HepG2 (cell line): ENCODE measurements at places on chromosomes 6 and 20.
A peak's percentile ranks its signal among the peaks of the same experiment; 100 is the strongest.

GRCh38 chr6:100171533-100172321 is 177.7 kb upstream of the MCHR2 start:
- DNase-seq = no peak

DNA sequence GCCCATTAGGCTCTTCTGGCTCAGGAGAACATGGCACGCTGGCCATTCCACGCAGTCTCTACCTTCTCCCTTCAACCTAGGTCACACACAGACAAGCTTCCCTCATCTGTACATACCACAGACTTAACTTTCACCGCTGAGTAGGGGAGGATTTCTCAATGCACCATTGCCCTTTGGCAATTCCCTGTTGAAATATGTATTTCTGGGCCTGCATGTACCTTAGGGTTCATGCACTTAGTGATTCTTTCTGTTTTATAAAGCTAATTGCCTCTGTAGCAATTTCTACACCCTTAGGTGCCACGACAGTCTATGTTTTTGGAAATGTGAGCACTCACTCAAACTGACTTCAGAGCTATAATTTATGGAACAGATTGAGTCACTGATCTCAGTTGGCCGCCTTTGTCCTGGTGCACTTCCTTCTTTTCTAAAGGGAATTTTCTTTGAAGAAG is 253.8 kb upstream of the PRDM1 start:
- no peak for DNase-seq

DNA sequence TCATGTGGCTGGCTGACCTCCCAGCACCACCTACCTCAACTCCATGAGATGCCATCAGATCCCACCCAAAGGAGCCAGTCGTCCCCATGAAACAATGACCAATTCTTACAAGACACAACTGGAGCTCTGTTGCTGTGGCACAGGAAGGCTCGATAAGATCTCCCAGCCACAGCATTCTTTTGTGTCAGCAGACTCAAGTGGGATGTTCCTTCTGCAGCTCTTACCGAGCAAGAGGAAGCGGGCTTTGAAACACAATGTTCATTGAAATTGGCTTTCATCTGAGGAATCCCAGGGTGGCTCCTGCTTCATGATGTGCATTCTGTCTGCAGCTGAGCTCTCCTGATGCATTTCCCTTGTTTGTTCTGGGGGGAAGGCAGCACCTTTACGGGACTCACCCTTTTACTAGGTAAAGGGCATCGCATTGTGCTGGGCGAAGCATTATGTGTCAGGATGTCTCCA is 222.0 kb upstream of the SGK1 start:
- no peak for DNase-seq

GRCh38 chr6:47545223-47545622 is 67.6 kb downstream of the CD2AP start:
- DNase-seq = no peak

- DNase-seq = no peak
These were observed 119.3 kb downstream of the COL9A1 start for GRCh38 chr6:70183538-70183937.

- no peak for DNase-seq
These were observed 120.2 kb upstream of the AFDN start for GRCh38 chr6:167706313-167707109.

DNA sequence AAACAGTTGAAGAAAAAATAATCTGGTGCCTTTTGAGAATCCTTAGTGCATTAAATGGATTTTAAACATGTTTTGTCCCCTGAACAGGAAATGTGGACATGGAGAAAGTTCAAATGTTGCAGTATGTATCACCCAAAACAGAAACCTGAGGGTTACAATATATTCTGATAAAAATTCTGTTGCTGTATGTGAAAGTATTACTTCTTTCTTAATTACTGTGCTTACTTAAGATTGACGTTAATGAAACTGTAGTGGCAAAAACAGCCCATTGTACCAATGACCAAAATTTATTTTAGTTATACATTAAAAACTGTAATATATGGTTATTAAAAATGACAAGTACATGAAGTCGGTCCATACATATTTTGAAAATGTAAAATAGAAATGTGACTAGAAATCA is 100.6 kb downstream of the PRDM1 start:
- DNase-seq = no peak

- DNase-seq = no peak
These were observed 23.6 kb downstream of the THEMIS start for GRCh38 chr6:127877231-127877630.

GRCh38 chr20:8670893-8671215 is 398.0 kb upstream of the PLCB4 start:
- DNase-seq = no peak

- peak; percentile 55 for DNase-seq
These were observed 695.2 kb downstream of the PHF3 start for GRCh38 chr6:64330694-64331307.

DNA sequence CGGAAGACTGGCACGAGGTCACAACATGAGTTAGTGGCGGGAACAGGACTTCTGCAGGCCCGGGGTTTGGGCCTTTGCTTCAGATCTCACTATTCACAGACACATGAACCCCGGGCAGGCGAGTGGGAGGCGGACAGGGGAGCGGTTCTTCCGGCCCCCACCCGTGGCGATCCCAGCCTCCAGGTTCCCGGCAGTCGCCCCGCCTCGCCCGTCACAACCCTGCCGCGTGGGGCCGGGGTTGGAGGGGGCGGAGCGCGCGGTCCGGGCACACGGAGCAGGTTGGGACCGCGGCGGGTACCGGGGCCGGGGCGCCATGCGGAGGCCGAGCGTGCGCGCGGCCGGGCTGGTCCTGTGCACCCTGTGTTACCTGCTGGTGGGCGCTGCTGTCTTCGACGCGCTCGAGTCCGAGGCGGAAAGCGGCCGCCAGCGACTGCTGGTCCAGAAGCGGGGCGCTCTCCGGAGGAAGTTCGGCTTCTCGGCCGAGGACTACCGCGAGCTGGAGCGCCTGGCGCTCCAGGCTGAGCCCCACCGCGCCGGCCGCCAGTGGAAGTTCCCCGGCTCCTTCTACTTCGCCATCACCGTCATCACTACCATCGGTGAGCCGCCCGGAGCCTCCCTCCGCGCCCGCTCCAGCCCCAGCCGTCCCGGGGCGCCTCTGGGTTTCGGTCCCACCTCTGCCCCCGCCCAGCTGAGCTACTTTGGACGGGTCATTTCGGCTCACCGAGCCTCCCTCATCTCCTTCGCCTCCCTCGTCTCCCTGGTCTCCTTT is at the start of gene KCNK15:
KCNK15 (plus strand) TSS at position 268 of the 769 bp plus-strand sequence; CDS start at position 314, 46 bp downstream.
- no peak for DNase-seq

DNA sequence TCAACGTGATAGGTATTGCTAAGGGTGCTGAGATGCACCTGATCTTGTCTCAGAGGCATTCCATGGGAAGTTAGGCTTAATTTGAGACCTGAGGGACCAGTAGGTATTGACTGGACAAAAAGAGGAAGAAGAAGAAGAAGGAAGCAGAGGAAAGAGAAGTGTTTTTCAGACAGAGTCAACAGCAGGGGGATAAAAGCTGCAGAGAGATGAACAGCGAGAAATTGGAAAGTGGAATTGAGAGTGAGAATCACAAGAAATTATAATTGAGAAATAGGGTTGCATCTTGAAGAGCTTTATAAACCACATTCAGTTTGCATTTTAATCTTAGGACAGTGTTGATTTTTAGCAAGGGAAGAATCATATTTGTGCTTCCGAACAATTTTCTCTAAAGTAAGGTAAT is 254.0 kb downstream of the CD83 start:
- no peak for DNase-seq

GRCh38 chr6:109706513-109706912 is 15.4 kb downstream of the FIG4 start:
- no peak for DNase-seq

- no peak for DNase-seq
These were observed 49.2 kb downstream of the ANKRD6 start for GRCh38 chr6:89482126-89482525.

GRCh38 chr6:99512033-99512432 is 3.2 kb downstream of the USP45 start:
- DNase-seq = no peak

- no peak for DNase-seq
These were observed 71.1 kb downstream of the ROS1 start for GRCh38 chr6:117354671-117355070.

GRCh38 chr6:139587469-139587868 is 213.0 kb upstream of the CITED2 start:
- DNase-seq = peak; percentile 76

DNA sequence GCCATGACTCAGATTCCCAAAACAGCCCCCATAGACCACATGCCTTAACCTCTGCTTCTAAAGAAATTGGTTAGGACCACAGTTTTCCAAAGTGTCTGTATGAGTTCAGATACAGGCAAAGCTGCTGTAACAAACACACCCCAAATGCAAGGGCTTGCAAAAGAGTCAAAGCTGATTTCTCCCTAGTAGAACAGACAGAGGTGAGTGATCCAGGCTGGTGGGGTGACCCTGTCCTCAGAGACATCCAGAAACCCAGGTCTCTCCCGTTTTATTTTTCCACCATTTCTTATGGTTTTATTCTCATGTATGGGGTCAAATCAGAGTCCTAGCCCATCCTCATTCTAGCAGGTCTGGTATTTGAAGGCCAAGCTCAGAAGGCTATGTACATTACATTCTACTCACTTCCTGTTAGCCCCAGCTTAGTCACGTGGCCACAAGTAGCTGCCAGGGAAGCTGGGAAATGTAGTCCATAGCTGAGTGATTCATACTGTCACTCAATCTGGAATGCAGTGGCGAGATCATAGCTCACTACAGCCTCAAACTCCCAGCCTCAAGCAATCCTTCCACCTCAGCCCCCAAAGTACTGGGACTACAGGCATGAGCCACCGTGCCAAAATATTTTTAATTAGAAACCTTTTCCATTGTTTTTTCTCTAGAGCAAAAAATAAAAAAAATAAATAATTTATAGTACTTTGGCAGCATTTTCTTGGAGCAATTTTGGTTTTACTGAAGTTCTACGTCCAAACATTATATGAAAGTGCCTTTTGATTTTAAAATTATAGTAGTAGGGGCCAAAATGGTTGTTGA is 175.2 kb downstream of the ZMYND8 start:
- peak; percentile 92 for DNase-seq

DNA sequence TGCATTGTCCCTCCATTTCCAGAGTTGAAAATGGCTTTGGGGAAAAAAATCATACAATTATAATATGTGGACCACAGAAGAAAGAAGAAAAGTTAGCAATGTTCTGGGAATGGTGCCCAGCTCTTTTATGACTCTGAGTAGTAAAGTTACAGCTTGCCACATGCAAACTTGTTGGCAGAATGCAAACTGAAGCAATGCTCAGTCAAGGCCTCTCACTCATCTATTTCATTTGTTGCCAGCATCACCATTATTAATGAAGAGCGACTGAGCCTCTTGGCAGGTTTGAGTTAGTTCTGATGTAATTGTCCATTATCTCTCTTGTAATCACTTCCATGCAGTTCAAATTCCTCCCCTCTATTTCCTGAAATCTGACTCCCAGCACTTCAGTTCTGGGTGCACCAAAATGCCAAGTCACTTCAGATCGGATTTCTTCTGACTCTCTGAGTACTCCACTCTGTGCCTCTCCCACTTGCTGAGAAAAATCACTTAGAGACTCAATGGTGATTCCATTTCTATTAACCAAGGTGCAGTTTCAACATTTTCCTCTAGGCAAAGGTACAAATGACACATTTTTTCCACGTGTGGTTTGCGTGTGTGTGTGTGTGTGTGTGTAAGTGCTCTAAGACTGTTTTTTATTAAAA is 154.4 kb upstream of the STMND1 start:
- peak; percentile 17 for DNase-seq

DNA sequence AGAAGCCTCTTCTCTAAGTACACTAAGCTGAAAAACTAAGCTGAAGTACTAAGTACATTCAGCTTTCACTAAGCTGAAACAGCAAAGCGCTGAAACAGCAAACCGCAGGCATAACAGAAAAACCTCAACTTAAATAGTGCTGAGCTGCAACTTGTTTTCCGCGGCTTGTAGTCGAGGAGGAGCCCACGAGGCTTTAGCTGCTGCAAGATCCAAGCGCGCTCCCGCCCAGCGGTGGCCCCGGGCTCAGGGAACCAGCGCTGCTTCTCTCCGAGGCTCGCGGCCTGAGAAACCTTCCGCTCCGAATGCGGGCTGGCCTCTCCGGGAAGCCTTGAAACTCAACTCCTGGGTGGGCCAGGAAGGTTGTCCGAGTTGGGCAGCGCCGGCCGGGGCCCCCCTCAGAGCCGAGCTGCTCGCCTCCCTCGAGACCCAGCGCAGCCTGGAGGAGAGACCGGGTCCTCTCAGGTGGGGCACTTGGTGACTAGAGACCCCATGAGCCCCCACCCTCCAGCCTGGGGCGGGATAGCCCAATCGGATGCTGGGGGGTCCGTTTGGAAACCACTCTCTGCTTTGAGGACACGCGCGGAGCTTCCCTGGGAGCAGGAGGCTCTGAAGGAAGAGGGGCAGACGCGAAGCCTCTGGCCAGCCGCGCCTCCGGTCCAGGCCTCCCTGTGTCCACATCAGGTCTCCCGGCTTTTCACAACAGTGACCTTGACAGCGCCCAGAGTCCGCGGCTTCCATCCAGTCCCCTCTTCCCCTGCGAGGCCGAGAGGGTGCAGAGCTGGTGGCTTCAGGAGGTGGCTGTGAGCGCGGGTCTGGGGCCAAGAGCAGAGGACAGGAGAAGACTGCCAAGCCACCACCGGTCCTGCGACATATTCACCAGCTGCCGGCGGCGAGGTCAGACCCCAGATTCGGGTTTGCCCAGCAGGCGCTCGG is 38.1 kb upstream of the HLA-E start:
- peak; percentile 39 for DNase-seq

- DNase-seq = no peak
These were observed 254.5 kb downstream of the TMEM242 start for GRCh38 chr6:157068691-157069324.

DNA sequence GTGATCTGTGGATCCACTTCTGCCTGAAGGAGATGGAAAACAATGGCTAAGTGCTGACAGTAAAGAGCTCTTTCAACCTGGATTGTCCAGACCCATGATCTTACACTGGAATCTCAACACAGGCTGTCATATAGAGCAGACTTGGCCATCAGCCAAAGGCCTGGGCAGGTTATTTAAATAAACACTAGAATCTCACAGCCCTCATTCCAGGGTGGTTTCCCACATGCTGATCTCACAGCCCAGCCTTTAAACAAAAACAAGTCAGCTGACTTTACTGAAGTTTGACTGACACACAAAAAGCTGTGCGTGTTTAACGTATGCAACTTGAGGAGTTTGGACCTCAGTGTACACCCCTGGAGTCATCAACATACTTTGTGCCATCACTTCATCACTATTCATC is 28.4 kb downstream of the SYNDIG1 start:
- peak; percentile 20 for DNase-seq

DNA sequence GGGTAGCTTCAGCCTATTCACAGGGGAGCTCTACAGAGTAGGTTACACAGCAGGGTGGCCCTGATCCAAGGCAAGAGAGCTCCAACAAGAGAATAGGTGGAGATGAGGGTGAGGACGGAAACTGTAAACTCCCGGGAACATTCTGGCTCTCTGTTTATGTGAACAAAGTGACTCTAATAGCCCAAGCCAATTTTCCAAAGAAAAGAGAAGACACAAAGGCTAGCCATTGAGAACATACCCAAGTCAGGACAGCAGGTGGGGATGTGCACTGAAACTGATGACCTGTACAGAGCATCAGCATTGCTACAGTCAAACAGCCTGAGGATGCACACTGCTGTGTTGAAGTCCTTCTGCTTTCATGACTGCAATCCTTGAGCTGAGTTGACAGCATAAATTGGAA is 136.0 kb upstream of the TOP1 start:
- no peak for DNase-seq

- peak; percentile 52 for DNase-seq
These were observed 20.4 kb downstream of the ZNF337 start for GRCh38 chr20:25676164-25676809.

GRCh38 chr6:158131926-158132325 is 36.1 kb downstream of the SERAC1 start:
- DNase-seq = peak; percentile 58

- DNase-seq = no peak
These were observed 6.1 kb upstream of the EZR start for GRCh38 chr6:158825038-158825950.
